ENCODE measurements at places on chromosomes 7 and 10. TPM values are rescaled to one million over a fixed set of nuclear protein-coding genes. Genes with fewer than 3 reads are reported as not detected.

GRCh38 chr10:11553773-11554381, 57.6 kb downstream of the USP6NL start:
- DNase-seq, result no peak
- H3K27ac ChIP-seq, result no peak overlapping the region
- H3K36me3 ChIP-seq, result no peaks in the 10 kb centered on the region
- H3K4me3 ChIP-seq, result no peak overlapping the region
- no peaks in the 10 kb centered on the region for H3K4me1 ChIP-seq
- H3K27me3 ChIP-seq, result no peaks in the 10 kb centered on the region

- H3K27me3 ChIP-seq, result no peaks in the 10 kb centered on the region
- H3K27ac ChIP-seq, result no peak overlapping the region
- H3K4me1 ChIP-seq, result peaks cover 8% of the 10 kb centered on the region
- H3K36me3 ChIP-seq, result no peaks in the 10 kb centered on the region
Measured at GRCh38 chr10:116771101-116771958, 29.0 kb upstream of the HSPA12A start.

- H3K27ac ChIP-seq, result no peak overlapping the region
- no peaks in the 10 kb centered on the region for H3K36me3 ChIP-seq
- no peak for DNase-seq
- no peak overlapping the region for H3K4me3 ChIP-seq
- no peaks in the 10 kb centered on the region for H3K4me1 ChIP-seq
- H3K27me3 ChIP-seq, result no peaks in the 10 kb centered on the region
Measured at GRCh38 chr7:5243261-5243660, 39.5 kb upstream of the SLC29A4 start.

- H3K27me3 ChIP-seq, result no peaks in the 10 kb centered on the region
- H3K4me1 ChIP-seq, result no peaks in the 10 kb centered on the region
Measured at GRCh38 chr10:97838091-97838490, 11.6 kb upstream of the GOLGA7B start.

DNA sequence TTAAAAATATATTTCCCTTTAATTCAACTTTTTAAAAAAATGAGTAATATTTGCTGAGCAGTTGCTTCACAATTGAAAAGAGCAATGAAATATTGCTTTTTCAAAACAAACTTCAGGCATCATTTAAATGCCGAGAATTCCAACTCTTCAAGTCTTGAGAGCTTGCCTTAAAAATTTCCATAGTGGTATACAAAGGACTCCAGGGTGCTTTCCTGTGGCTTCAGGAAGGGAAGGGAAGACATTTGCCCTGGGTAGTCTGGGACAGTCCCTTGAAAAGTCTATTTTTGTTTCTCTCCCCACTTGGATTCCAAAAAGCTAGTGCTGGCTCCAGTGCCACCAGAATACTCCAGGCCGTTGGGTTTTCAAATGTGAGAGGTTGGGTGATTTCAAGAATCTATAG, 71.7 kb downstream of the HYCC1 start:
- no peak overlapping the region for H3K27ac ChIP-seq
- no peaks in the 10 kb centered on the region for H3K36me3 ChIP-seq
- DNase-seq, result no peak
- H3K27me3 ChIP-seq, result no peaks in the 10 kb centered on the region
- no peak overlapping the region for H3K4me3 ChIP-seq
- H3K4me1 ChIP-seq, result no peaks in the 10 kb centered on the region

- peak overlapping the region; percentile 8 for H3K27ac ChIP-seq
- H3K27me3 ChIP-seq, result no peaks in the 10 kb centered on the region
- peaks cover 2% of the 10 kb centered on the region for H3K36me3 ChIP-seq
Measured at GRCh38 chr7:100802951-100803350, 24.4 kb downstream of the EPHB4 start.

DNA sequence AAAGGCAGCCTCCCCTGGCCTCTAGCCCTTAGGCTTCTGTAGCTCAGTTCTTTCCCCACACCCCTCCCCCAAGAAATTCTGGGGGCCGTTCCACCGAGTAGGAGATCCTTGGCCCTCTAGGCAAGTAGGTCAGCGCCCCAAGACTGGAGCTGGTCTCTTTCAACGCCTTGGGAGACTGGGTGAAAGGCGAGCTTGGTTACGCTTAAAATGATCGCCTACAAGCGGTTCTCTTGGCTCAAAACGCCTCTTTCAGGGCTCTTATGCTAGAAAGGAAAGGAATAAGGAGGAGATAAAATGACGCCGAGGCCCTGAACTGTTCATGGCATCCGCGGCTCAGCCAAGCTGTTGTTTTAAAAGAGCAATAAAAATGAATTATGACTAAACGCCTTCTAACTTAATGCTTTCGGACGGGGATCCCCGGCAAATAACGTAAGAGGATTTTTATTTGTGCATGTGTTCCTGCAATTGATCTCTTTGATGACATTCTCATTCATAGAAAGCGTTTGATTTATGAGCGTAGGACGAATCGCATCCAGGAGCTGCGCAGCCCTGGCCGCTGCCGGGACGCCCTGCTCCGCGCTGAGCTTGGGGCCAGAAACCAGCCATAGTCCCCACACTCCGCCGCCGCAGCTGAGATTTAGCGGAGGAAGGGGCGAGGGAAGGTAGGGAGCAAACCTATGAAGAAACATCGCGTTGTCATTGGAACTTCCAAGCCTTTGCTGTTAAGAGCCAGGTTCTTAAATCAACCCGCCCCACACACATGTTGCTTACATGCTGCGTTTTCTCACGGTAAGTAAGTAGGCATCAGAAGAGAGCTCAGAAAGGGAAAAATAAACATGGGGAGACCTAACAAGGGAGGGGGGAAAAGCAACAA, 3.0 kb upstream of the HOXA1 start:
- H3K27ac ChIP-seq, result peak overlapping the region; percentile 94
- H3K4me1 ChIP-seq, result no peaks in the 10 kb centered on the region
- H3K36me3 ChIP-seq, result no peaks in the 10 kb centered on the region
- H3K27me3 ChIP-seq, result peaks cover 31% of the 10 kb centered on the region

Gene EVX1
- total RNA-seq, result not detected
